Endothelial cell (in vitro differentiated cells): ENCODE measurements at places on chromosomes 16 and 17.

DNA sequence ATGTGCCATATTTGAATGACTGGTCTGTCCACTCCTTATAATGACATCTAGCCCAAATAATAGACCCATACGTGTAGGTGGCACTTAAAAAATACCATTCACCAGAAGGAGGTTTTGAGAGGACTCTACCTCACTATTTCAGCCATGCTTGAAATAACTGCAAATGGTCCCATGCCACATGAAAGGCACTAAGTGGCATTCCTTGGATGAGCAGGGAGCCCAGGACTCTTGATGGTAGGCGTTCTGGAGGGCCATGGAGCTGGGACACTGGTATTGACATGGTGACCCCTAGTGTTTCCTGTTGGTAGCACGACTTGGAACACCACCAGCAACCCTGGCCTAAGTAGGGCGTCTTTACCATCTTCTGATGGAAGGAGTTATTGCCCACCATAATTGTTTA, 148.7 kb upstream of the ZFHX3 start:
- DNase-seq, result peak; percentile 78

- no peak for DNase-seq
These were observed 80.5 kb downstream of the TEX14 start for GRCh38 chr17:58611331-58611730.

GRCh38 chr16:75043175-75043895, 44.5 kb downstream of the ZNRF1 start:
- no peak for DNase-seq

DNA sequence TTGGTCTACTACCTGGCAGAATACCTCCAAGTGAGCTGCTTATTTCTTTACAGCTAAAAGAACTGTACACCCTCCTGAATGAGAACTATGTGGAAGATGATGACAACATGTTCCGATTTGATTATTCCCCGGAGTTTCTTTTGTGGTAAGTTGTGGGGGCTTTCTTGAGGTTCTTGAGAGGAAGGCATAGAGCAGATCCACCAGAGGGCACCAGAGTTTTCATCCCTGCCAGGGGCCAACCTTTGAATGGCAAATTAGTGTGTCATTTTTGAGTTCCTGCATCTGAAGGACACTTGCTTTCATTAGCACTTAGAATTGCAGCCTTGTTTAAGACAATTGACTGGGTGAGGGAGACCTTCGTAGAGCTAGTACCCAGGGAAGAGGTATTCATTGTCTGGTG, 35.0 kb downstream of the NMT1 start:
- no peak for DNase-seq

- no peak for DNase-seq
These were observed 882 bp upstream of the ATP6V0C start for GRCh38 chr16:2512735-2513404.

- no peak for DNase-seq
These were observed 12.8 kb downstream of the TELO2 start for GRCh38 chr16:1505912-1506311.

DNA sequence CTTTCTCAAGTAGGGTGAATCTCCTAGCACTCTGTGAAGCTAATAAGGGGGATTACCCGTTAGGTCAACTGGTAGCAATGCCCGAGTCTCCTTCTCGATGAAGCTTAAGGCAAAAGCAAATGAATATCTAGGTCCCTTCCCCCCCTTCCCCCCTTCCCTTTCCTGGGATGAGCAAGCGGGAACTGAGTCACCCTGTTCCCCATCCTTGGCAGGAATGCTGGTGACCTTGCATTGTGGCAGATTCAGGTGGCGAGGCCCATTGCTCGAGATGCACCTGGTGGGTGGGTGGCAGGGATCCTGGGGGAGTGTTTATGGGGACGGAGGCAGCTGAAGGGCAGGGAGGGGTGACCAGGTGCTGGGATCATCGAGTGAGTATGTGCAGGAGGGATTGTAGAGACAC, 7.1 kb downstream of the NXPH3 start:
- DNase-seq, result no peak

DNA sequence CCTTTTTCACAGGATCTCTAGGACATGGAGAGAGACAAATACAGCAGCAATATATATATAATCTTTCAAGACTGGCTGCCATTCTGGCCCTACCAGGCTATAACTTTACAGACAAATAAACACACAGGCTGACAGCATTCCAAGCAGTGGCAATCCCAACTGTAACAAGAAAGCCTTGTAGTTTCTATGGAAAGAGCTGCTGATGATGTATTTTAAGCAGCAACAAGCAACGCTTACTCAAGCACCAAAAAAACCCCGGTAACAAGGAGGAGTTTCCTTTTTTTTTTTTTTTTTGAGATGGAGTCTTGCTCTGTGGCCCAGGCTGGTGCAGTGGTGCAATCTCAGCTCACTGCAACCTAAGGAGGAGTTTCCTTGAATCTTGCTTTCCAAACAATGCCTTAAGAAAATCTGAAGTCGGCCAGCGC, 23.2 kb downstream of the LSM12 start:
- no peak for DNase-seq

DNA sequence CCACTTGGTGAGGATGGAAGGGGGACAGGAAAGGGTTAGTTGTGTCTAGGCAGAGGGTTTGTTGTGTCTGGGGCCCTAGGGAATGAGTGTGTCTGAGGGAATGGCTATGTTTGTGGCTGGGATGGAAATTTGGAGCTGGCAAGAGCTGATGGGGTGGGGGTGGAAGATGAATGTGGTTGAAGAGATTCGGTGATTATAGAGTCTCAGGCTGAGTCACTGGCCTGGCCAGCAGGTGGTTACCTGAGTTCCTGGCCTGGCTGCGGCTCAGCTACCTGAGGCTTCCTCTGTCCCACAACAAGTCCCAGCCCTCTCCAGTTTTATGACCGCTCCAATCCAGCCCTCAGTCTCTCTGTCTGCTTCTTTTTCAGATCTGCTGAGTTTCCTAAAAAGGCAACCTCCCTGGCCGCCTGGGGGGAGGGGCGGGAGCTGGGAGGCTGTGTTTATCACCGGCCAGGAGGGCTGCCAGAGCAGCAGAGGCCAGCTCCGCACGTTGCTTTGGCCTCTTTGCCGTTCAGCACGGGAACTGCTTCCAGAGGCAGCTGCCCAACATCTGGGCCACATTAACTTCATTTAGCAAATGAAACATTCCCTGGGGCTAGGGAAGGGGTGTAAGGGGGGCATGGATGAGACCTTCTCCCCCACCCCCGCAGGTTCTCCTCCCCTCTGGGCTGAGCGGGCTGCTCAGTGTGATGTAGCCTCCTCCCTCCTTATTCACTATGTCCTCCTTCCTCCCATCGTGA, 21.8 kb downstream of the ITGB3 start:
- DNase-seq, result peak; percentile 41

DNA sequence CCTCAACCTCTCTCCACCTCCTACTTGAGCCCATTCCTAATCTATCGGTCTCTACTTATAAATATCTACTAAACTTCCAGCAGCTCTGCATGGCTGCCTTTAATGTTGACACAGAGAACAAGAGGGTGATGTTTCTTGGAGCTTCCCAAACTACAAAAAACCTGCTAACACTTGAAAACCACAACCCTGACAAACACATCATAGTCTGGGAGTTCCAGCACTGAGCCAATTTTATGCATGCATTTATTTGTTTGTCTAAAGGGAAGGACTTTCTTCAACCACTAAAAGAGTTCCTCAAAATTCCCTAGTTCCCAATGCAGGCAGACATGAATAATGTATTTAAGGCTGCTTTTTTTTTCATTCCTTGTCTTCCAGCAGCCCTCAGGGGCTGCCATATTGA, 331.8 kb upstream of the XYLT1 start:
- no peak for DNase-seq
